ENCODE measurements at places on chromosomes 7 and 10.

GRCh38 chr10:18179891-18180290 lies 39.7 kb downstream of the CACNB2 start:
- no peak for DNase-seq

- no peak for DNase-seq
These were observed 280.9 kb downstream of the GRID1 start for GRCh38 chr10:86085686-86086085.

DNA sequence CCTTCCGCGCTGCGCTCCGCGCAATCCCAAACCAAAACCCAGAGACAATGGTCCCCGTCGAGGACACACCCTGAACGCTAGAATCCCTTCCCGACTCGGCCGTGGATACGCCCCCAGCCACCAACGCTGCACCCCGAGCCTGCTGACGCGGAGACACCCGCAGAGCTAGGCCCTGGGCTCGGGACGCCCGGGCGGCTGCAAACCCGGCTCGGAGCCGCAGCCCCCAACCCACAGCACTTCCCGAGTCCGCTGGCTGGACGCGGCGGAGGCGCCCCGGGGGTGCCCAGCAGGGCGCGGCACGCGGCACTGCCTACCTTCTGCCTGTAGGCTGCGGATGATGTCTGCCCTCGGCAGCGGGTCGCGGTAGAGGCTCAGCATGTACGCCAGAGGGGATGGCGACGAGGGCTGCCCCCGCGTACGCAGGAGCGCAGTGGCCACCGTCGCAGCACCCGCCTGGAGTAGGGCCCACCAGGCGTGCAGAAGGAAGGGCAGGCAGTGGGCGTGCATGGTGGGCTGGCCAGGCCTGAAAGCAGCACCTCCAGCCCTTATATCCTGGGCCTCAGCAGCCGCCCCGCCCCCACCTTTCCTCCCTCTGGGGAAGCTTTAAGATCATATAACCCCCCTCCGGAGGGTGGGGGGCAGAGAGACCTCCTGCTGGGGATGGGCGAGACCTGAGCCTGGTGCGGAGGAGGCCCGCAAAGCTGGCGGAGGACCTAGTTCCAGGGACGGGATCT lies at the start of gene NODAL:
Gene NODAL, minus strand, starts transcription at position 521 of the 734 bp plus-strand sequence. Its CDS starts 14 bp downstream, at position 507.
- DNase-seq = no peak

DNA sequence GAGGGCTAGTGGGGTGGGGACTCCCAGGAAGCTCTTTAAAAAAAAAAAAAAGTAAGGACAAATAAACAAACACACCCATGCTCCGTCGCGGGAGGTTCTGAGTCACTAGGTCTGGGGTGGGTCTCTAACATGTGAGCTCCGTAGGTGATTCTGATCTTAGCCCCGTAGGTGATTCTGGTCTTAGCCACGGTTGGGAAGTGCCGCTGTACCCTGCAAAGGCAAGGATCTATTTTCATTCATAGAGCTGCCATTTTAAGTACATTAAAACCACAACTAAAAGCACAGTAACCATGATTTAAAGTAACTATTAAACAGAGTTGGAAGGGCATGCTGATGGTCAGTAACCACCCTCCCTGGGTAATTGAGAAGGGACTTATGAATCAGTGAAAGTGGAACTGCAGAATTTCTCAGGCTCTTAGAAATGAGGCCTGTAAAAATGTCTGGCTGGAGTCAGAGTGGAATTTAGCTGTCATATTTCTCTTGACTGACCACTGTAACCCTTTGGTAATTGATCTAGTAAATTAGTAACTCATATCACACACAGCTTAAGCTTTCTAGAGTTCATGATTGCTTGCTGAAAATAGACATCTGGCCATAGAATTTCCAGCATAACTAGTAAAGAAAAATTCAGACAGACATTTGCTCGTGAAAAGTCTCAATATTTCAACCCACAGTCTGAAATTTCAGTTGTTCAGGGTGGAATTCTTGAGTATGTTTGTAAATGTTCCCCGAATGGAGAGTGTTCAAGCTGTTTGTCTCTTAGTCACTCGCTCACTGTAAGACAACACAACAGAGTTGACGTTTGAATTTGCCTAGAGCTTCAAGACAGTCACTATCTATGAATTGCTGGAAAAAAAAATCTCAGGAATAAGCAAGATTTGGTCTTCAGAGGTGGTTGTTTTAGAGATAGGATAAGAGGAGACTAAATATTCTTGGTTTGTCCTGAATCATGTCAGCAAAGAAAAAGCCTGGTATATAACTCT lies 34.2 kb upstream of the TCF7L2 start:
- DNase-seq = peak; percentile 93

DNA sequence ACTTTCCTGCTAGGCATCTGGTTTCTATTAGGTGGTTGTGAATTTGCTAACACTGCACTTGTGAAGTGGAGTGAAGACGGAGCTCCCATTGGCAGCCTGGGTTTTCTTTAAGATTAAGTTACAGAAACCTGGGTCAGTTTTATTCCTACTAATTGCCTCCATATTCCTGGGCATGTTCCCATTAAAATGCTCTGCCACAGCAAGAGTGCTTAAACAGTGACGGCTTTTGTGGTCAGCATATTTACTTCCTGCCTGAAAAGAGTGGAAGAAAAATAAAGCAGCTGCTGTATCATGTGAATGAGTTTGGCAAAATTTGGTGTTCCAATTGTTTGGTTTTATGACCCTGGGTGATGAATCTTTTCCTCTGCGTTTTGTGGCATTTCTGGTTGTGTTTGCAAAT lies 96.9 kb upstream of the PLXDC2 start:
- DNase-seq = peak; percentile 41

- no peak for DNase-seq
These were observed 45.3 kb downstream of the TSPAN15 start for GRCh38 chr10:69496352-69497230.
